ENCODE measurements at places on chromosomes 4 and X. TPM values are rescaled to one million over a fixed set of nuclear protein-coding genes. Genes with fewer than 3 reads are reported as not detected.

GRCh38 chr4:25884031-25884782 is 21.4 kb upstream of the SEL1L3 start:
- H3K36me3 ChIP-seq = no peaks in the 10 kb centered on the region
- H3K27ac ChIP-seq = no peak overlapping the region
- peaks cover 12% of the 10 kb centered on the region for H3K4me1 ChIP-seq
- DNase-seq = no peak

- H3K27me3 ChIP-seq = no peaks in the 10 kb centered on the region
- DNase-seq = no peak
- peaks cover 12% of the 10 kb centered on the region for H3K36me3 ChIP-seq
- H3K4me3 ChIP-seq = no peak overlapping the region
- H3K4me1 ChIP-seq = peaks cover 6% of the 10 kb centered on the region
- H3K27ac ChIP-seq = no peak overlapping the region
Measured at GRCh38 chr4:147250062-147250461, 230.8 kb upstream of the EDNRA start.

DNA sequence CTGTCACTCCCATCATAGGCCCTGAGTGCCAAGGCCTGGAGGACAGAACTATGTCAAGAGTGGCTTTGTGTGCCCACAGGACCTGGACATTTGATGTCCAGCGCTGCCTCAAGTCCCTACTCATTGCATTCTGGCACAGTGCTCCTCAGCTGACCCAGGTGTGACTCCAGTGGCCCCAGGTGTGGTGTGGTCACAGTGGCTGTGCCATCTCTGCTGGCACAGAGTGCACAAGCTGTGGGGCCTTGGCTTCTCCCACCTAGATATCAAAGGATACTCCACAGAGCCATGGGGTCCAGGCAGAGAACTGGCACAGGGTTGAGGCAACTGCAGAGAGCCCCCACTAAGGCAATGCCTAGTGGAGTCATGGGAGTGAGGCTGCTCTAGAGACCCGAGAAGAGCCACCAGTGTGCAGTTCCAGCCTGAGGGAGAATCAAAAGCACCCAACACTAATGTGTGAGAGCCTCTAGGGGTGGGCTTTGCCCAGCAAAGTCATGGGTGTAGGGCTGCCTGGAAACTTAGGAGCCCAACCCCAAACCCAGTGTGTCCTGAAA is 25.6 kb downstream of the PYURF start:
- peaks cover 13% of the 10 kb centered on the region for H3K27me3 ChIP-seq
- H3K4me1 ChIP-seq = no peaks in the 10 kb centered on the region
- no peaks in the 10 kb centered on the region for H3K36me3 ChIP-seq
- H3K4me3 ChIP-seq = no peak overlapping the region

- no peaks in the 10 kb centered on the region for H3K4me1 ChIP-seq
- no peaks in the 10 kb centered on the region for H3K36me3 ChIP-seq
- H3K27me3 ChIP-seq = no peaks in the 10 kb centered on the region
- no peak overlapping the region for H3K4me3 ChIP-seq
- H3K27ac ChIP-seq = no peak overlapping the region
- no peak for DNase-seq
Measured at GRCh38 chr4:11487139-11487538, 58.4 kb upstream of the HS3ST1 start.

GRCh38 chr4:112550728-112551127 is 34.7 kb upstream of the NEUROG2 start:
- H3K4me3 ChIP-seq = no peak overlapping the region
- DNase-seq = no peak
- H3K27me3 ChIP-seq = no peaks in the 10 kb centered on the region

GRCh38 chr4:15531792-15532191 is 62.1 kb downstream of the CC2D2A start:
- no peak overlapping the region for H3K4me3 ChIP-seq
- peaks cover 35% of the 10 kb centered on the region for H3K36me3 ChIP-seq
- no peak for DNase-seq

- H3K36me3 ChIP-seq = no peaks in the 10 kb centered on the region
- H3K4me1 ChIP-seq = peaks cover 33% of the 10 kb centered on the region
- peak overlapping the region; percentile 97 for H3K27ac ChIP-seq
- H3K27me3 ChIP-seq = no peaks in the 10 kb centered on the region
- H3K4me3 ChIP-seq = peak overlapping the region; percentile 90
- no peak for DNase-seq
Measured at GRCh38 chr4:184536881-184537248, 62.5 kb upstream of the IRF2 start.

DNA sequence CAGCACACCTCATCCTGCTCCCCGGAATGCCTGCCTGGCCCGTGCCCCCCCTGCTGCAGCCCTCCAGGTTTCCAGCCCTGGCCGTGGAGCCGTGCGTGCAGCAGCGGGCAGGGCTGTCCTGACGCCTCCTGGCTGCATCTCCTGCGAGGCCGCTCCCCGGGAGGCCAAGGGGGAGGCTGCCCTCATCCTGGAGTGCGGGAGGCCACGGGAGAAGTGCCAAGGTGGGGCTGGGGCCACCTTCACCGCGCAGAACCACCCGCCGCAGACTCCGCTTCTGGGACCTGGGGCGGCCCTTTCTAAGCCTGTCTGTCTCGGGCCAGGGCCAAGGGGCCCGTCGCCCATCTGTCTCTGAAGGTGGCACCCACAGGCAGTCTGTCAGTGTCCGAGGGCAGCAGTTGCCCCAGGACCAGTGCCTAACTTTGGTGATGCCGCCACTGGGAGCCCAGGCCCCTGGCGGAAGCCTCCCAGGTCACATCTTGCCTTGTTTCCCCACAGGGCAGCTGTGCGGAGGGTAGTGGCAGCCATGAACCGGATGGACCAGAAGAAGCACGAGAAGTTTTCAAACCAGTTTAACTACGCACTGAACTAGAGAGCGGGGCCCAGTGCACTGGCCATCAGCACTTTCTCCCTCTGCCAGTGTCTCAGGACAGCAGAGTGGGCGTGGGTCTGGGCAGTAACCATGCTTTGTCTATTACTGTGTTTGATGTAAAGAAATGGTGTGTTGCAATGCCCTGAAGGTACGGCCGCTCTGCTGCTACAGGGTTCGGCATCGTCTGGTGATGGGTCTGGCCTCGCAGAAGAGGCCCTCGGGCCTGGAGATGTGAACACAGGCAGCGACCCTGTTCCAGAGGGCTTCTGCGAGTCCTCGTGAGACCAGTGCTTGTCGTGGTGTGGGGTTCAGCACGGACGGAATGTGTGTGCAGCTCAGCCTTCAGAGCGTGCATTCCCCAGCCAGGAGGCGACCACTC is 20.6 kb downstream of the NKX1-1 start:
- peaks cover 27% of the 10 kb centered on the region for H3K36me3 ChIP-seq
- H3K27me3 ChIP-seq = no peaks in the 10 kb centered on the region
- no peak overlapping the region for H3K4me3 ChIP-seq
- no peaks in the 10 kb centered on the region for H3K4me1 ChIP-seq

DNA sequence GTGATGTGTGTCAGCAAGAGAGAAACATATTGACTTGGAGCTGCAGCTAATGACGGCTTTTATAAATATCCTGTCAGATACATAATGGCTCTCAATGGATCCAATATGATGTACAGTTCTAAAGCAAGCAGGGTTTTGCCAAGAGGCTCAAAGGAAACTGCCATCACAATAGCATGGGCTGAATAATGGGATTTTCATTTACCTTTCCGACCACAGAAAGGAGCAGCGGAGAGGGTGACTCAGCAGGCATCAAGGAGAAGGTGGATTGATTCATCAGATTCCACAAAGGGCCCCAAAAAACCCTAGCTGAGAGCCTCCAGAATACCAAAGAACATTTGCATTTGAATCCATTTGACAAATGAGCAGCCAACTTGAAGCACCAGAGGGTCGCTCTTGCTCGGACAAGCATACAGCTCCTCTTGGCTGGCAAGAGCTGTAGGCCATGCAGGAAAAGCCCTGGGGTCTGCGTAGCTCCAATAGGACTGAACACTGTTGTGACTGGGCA is 355.7 kb upstream of the NOCT start:
- no peaks in the 10 kb centered on the region for H3K27me3 ChIP-seq
- H3K36me3 ChIP-seq = no peaks in the 10 kb centered on the region
- H3K4me1 ChIP-seq = peaks cover 8% of the 10 kb centered on the region
- H3K4me3 ChIP-seq = no peak overlapping the region
- no peak overlapping the region for H3K27ac ChIP-seq

DNA sequence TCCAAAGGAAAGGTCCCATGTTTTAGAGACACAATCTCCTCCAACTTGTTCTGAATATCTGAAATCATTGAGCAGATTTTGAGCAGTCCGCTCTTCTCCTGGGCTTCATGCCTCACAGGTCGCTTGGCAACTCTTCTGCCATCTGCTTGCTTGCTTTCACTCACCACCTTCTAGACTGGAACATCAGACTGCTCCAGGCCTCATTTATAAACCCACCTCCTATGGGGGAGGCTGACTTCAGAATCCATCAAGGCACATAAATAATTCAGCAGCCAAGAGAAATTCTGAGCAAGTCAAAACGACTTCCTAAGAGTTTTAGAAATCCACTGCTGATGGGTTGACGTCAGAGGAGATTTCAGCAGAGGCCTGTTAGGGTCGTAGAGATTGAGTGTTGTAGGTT is 64.1 kb downstream of the FAM184B start:
- no peak overlapping the region for H3K4me3 ChIP-seq
- peaks cover 3% of the 10 kb centered on the region for H3K4me1 ChIP-seq
- no peak overlapping the region for H3K27ac ChIP-seq

GRCh38 chrX:71053217-71053621 is 14.9 kb downstream of the SNX12 start:
- no peak overlapping the region for H3K27ac ChIP-seq
- no peak for DNase-seq
- H3K4me1 ChIP-seq = no peaks in the 10 kb centered on the region
- no peak overlapping the region for H3K4me3 ChIP-seq
- peaks cover 10% of the 10 kb centered on the region for H3K36me3 ChIP-seq
- H3K27me3 ChIP-seq = no peaks in the 10 kb centered on the region

- H3K4me1 ChIP-seq = no peaks in the 10 kb centered on the region
- H3K4me3 ChIP-seq = no peak overlapping the region
- H3K36me3 ChIP-seq = no peaks in the 10 kb centered on the region
- no peak for DNase-seq
Measured at GRCh38 chr4:134401798-134402197, 200.2 kb upstream of the PABPC4L start.

MGAT4D gene
- not detected for total RNA-seq

DNA sequence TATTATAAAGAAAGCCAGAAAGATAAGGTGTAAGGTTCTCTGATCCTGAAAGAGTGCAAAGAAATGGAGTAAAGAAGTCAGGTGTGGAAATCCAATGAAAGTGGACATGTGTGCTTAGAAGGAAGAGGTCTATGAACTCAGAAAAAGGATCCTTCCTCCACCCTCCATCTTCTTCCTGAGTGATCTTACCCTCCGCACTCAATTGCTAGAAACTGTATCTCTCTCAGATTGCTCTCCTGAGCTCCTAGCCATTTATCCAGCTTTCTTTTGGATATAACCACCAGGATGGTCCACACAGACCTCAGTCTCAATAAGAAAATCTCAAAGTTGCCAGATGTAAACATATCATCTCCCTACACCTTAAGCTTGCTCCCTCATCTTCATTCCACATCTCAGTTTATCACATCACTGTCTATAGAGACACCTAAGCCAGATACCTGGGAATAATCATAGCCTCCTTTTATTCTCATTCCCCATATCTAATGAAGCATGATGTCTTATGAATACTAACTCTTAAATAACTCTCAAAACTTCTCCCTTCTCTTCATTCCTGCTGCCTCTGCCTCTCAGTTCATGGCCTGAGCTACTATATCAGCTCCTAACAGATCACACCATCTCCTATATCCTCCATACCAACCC is 573 bp downstream of the SERPINA7 start:
- H3K4me1 ChIP-seq = no peaks in the 10 kb centered on the region
- DNase-seq = no peak
- H3K4me3 ChIP-seq = no peak overlapping the region

GRCh38 chr4:162408309-162408708 is 244.5 kb upstream of the FSTL5 start:
- no peak for DNase-seq
- no peaks in the 10 kb centered on the region for H3K27me3 ChIP-seq
- no peak overlapping the region for H3K4me3 ChIP-seq
- no peaks in the 10 kb centered on the region for H3K36me3 ChIP-seq
- no peaks in the 10 kb centered on the region for H3K4me1 ChIP-seq

- H3K4me1 ChIP-seq = peaks cover 8% of the 10 kb centered on the region
- peaks cover 16% of the 10 kb centered on the region for H3K36me3 ChIP-seq
- DNase-seq = no peak
Measured at GRCh38 chr4:165294907-165295306, 32.6 kb upstream of the MSMO1 start.

GRCh38 chr4:36224972-36225903 is 19.1 kb downstream of the ARAP2 start:
- H3K36me3 ChIP-seq = no peaks in the 10 kb centered on the region
- no peak overlapping the region for H3K27ac ChIP-seq
- no peaks in the 10 kb centered on the region for H3K27me3 ChIP-seq
- no peak overlapping the region for H3K4me3 ChIP-seq
- peaks cover 13% of the 10 kb centered on the region for H3K4me1 ChIP-seq

STARD8 gene
- total RNA-seq = 1.4 TPM

GRCh38 chr4:77804471-77804870 is 14.7 kb downstream of the CNOT6L start:
- no peak overlapping the region for H3K27ac ChIP-seq
- no peaks in the 10 kb centered on the region for H3K27me3 ChIP-seq
- no peaks in the 10 kb centered on the region for H3K36me3 ChIP-seq
- H3K4me1 ChIP-seq = peaks cover 24% of the 10 kb centered on the region
- no peak for DNase-seq

DNA sequence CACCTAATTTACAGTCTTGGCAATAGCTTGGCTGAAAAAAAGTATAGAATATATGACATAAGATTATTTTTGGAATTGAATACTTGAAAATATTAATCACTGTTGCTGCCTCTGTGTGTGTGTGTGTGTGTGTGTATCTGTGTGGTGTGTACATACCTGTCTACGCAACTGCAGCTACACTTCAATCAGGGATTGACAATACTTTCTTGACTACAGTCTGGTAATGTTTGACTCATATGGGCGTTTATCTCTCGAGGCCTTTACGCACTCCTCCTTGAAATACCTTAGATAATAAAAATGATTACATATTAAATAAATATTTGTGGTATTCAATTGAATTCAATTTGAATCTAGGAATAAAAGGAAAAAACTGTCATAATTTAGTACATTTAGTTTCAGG is 565.2 kb downstream of the PCDH18 start:
- no peak for DNase-seq
- H3K27me3 ChIP-seq = no peaks in the 10 kb centered on the region
- no peaks in the 10 kb centered on the region for H3K36me3 ChIP-seq
- no peak overlapping the region for H3K27ac ChIP-seq
- no peak overlapping the region for H3K4me3 ChIP-seq
- no peaks in the 10 kb centered on the region for H3K4me1 ChIP-seq

GRCh38 chrX:20531667-20532066 is 265.0 kb upstream of the RPS6KA3 start:
- no peak overlapping the region for H3K27ac ChIP-seq
- H3K4me3 ChIP-seq = no peak overlapping the region
- no peaks in the 10 kb centered on the region for H3K36me3 ChIP-seq

INPP4B gene
- total RNA-seq = 9.9 TPM

GRCh38 chr4:122826553-122827257 is at the start of gene FGF2:
FGF2 (plus strand) TSS chr4:122826831; CDS start chr4:122827175, 344 bp downstream.
- H3K4me1 ChIP-seq = peaks cover 36% of the 10 kb centered on the region
- H3K4me3 ChIP-seq = peak within 1 kb of the TSS; percentile 82
- peaks cover 8% of the 10 kb centered on the region for H3K36me3 ChIP-seq
- DNase-seq = peak; percentile 90
- H3K27ac ChIP-seq = peak within 1 kb of the TSS; percentile 91
- H3K27me3 ChIP-seq = no peaks in the 10 kb centered on the region

Measured in osteocyte (in vitro differentiated cells).